ENCODE measurements at places on chromosomes 4 and X. TPM values are rescaled to one million over a fixed set of nuclear protein-coding genes. Genes with fewer than 3 reads are reported as not detected.

Gene FHDC1
- 4.6 TPM for total RNA-seq

Gene FGF16
- 0.74 TPM for total RNA-seq

Gene XIAP
- 27.2 TPM for total RNA-seq

Gene MECP2
- total RNA-seq, result 24.2 TPM

Gene PNPLA4
- 25.0 TPM for total RNA-seq

- no peak for DNase-seq
Observed at GRCh38 chrX:40300286-40300890, 202.6 kb upstream of the BCOR start.

- DNase-seq, result no peak
Observed at GRCh38 chr4:38831653-38832052, 25.0 kb downstream of the TLR6 start.

GRCh38 chrX:38458071-38458470 is 103.3 kb upstream of the TSPAN7 start:
- no peak for DNase-seq

- DNase-seq, result no peak
Observed at GRCh38 chrX:136261321-136261720, 10.1 kb upstream of the MAP7D3 start.

DNA sequence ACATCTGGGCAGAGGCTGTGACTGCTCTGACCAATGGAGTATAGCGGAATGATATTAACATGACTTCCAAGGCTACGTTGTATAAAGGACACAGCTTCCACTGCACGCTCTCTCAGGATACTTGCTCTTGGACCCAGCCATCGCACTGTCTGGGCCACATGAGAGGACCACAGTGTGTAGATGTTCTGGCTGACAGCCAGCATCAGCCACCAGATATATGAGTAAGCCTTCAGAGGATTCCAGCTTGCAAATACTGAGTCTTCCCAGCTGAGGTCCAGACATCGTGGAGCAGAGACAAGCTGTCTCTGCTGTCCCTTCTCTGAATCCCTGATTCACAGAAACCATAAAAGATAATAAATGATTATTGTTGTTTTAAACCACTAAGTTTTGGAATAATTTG is 146.8 kb upstream of the USP9X start:
- DNase-seq, result no peak

DNA sequence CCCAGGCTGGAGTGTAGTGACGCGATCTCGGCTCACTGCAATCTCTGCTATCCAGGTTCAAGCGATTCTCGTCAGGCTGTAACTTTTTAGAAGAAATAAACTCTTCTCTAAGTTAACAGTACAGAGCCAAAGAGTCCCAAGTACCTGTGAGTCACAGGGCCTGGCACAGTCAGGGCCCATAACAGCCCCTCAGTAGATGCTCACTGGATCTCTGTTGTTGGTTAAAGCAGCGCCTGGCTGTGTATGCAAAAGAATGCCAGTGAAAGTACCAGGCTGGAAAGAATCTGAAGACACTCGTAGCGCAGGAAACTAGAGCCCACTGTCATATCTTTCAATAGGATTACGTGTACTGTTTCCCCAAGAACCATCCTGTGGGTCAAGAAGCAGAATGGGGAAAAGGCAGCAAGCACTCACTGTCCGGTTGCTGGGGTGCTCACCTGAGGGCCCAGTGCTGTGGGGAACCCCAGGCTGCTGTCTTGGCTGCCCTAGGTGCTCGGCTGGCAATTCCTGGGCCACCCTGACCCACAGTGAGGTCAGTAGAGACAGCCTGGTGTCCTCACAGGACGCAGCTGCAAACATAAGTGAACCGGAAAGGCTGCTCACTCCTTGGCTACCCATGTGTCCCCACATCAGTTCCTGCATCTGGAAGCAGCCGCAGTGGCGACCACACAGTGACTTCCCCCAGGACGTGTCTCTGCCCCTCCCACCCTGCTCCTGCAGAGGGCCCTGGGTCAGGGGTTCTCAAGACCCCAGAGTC is 3.1 kb upstream of the SLBP start:
- DNase-seq, result peak; percentile 52

GRCh38 chr4:57085278-57085677 is 24.9 kb downstream of the IGFBP7 start:
- DNase-seq, result no peak

DNA sequence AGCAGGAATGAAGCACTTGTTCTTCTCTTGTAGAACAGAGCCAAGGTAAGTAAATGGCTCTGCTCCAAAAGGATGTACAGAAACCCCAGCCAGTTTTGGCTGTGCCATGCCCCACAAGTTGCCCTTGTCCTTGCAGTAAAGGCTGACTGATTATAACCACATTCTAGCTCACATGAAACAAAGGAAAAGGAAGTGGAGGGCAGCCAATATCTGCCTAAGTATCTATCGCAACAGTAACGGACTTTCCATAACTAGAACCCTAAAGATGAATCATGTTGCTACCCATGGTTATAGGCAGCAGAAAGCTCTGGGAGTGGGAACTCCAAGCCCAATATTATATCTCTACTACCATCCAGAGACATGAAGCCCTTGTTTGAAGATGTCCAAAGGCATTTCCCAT is 95.7 kb downstream of the COMMD8 start:
- DNase-seq, result no peak

DNA sequence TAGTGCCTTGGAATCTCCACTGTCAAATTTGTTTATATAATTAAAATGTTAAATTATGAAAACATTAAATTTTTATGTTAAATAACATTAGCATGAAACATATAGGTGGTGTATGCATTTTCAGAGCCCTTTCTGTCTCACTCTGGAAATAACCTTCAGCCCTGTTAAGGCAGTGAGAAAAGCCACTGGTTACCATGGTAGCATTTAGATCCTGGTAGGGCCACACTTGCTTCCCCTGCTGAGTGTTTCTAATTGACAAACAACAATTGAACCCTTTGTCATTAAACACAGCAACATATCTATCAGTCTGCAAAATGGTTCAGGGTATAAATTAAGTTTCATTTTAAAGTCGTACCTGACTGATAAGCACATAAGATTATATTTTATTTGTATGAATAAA is 63.5 kb downstream of the PDK3 start:
- peak; percentile 52 for DNase-seq

GRCh38 chr4:113978561-113979147 is 793 bp downstream of the ARSJ start:
- peak; percentile 44 for DNase-seq

DNA sequence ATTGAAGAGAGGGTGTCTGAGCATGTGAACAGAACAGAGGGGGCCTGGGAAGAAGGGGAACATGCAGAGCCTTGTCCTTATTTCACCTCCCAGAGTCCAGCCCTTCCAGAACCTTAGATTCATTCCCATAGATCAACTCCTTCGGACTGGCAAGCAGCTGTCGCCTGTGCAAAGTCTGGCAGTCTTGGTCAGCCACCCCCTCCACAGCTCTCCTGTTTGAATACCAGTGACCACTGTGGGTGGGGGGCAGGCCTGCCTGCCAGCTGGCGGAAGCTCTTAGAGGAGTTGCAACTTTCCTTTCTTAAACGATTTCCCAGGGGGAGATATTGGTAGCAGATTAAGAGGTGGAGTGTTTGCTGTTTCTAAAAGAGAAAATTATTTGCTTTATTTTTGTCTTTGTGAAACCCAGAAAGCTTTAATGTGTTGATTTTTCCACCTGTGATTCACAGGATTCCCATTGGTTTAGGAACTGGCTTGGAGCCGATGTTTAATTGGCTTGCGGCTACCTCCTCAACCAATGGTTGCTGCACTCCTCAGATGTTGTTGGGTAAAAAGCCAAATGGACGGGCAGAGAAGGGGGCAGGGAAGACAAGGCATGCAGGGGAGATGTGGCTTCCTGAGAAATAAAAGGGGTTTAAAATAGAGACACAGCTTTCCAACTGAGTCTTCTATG is 62.2 kb upstream of the PRPS1 start:
- DNase-seq, result peak; percentile 63

- DNase-seq, result no peak
Observed at GRCh38 chrX:27446423-27446822, 16.7 kb downstream of the PPP4R3C start.

- no peak for DNase-seq
Observed at GRCh38 chr4:113987382-113987941, 8.0 kb upstream of the ARSJ start.

All from H7 (cell line).